ENCODE measurements at places on chromosomes 2 and 18.
A peak's percentile ranks its signal among the peaks of the same experiment; 100 is the strongest.

- no peak for DNase-seq
Observed at GRCh38 chr18:79849328-79850207, 51.8 kb downstream of the KCNG2 start.

GRCh38 chr18:36942264-36942663 lies 113.3 kb downstream of the KIAA1328 start:
- peak; percentile 11 for DNase-seq

GRCh38 chr2:218478544-218478943 lies 59.6 kb downstream of the VIL1 start:
- DNase-seq, result no peak

GRCh38 chr18:7619676-7620075 lies 52.6 kb downstream of the PTPRM start:
- DNase-seq, result no peak

DNA sequence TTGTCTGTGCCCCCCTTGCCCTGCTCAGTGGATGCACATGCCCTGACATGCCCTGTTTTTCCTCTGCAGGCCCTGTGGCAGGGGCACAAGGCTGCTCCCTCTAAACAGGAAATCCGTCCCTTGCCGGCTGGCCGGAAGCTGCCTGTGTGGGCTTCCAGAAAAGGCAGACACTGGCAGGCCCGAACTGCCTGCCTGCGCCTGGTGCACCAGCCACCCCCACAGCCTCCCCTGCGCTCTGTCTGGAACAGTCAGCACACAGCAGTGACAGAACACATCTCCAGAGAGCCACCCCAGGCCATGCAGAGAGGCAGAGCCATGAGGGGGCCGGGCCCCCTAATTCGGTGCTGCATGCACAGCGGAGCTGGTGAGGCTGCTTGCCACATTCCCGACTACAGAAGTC lies 33.5 kb downstream of the LOXHD1 start:
- DNase-seq, result peak; percentile 14

DNA sequence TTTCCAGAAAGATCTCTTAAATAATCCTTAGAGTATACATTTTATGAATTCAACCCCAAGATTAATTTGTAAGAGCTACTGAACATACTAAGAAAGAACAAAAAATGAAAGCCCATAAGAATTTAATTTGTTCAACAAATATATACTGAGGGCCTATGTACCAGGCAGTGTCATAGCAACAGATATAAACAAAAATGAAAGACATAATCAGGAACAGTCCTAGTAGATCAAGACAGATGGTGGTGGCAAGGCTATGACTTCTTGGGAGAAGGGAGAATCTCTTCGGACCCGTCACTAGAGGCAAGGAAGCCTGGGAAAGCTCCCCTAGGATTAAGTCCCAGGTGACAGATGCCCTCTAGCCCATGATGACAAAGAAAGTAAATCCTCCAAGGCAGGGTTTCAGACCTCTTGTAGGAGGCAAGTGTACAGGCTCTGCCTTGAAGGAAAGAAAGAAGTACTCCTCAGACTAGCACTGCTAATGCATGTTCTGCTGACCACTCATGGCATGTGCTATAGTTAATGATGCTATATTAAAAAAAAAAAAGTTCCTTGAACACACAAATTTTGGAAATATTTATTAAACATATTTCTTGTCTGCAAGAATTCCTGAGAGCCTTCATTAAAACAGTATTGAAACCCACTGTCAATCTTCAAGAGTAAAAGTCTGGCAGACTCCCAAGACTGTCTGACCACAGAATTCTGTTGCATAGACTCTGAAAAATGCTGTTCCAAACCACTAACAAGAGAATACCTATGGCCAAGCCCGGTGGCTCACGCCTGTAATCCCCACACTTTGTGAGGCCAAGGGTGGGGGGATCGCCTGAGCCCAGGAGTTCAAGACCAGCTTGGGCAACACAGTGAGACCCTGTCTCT lies 31.5 kb downstream of the NOL10 start:
- DNase-seq, result no peak

DNA sequence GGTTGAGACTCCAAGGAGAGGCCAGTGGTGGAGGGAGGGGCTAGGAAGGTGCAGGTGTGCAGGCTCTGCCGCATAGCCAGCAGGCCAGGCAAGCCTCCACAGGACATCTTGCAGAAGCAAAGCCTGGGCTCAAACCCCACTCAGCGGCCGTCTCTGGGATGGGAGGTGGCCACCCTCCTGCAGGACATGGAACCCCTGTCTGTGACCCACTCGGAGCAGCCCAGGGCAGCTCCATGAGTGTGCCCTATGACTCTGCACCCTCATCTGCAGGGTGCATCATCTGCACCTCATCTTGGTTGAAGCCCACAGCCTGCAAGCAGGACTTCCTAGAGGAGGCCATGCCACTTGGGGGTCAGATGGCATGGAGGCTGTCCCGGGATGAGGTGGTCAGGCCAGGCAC lies 46.3 kb downstream of the GPC1 start:
- no peak for DNase-seq

DNA sequence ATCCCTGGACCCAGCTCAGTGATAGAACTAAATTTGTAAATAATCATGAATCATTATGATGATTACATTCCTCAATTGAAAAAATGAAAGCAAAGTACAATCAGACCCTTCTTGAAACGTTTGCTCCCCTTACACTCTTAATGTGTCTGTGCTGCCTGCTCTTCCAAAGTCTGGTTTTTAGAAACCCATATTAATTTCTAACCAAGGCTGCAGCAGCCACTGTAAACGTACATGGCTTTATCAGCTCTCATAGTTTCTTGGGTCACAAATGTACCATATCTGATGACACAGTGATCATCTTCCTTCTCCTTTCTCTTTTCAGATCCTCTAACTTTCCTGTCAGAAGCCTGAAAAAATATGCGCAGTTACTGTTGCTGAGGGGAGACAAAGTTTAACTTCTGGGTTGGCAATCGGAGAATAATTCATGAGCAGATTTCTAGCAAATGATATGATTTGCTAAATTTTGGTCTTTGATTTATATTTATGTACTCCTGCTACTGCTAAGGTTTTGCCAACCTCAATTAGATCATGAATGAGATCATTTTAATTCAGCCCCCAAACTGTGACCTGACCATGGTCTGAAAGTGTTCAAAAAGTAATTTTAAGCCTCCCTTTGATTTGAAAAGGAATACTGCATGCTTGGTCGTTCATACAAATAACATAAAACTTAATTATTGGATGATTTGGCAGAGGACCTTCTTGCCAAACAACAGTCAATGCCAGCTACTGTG lies 12.3 kb downstream of the ZEB2 start:
- no peak for DNase-seq

DNA sequence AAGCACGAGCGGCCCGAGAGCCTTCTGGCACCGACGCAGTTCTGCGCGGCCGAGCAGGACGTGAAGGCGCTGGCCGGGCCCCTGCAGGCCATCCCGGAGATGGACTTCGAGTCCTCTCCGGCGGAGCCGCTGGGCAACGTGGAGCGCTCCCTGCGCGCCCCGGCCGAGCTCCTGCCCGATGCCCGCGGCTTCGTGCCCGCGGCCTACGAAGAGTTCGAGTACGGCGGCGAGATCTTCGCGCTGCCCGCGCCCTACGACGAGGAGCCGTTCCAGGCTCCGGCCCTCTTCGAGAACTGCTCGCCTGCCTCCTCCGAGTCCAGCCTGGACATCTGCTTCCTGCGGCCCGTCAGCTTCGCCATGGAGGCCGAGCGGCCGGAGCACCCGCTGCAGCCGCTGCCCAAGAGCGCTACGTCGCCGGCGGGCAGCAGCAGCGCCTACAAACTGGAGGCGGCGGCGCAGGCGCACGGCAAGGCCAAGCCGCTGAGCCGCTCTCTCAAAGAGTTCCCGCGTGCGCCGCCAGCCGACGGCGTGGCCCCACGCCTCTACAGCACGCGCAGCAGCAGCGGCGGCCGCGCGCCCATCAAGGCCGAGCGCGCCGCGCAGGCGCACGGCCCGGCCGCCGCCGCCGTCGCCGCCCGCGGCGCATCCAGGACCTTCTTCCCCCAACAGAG lies 70.4 kb downstream of the ARHGEF33 start:
- DNase-seq, result peak; percentile 61

DNA sequence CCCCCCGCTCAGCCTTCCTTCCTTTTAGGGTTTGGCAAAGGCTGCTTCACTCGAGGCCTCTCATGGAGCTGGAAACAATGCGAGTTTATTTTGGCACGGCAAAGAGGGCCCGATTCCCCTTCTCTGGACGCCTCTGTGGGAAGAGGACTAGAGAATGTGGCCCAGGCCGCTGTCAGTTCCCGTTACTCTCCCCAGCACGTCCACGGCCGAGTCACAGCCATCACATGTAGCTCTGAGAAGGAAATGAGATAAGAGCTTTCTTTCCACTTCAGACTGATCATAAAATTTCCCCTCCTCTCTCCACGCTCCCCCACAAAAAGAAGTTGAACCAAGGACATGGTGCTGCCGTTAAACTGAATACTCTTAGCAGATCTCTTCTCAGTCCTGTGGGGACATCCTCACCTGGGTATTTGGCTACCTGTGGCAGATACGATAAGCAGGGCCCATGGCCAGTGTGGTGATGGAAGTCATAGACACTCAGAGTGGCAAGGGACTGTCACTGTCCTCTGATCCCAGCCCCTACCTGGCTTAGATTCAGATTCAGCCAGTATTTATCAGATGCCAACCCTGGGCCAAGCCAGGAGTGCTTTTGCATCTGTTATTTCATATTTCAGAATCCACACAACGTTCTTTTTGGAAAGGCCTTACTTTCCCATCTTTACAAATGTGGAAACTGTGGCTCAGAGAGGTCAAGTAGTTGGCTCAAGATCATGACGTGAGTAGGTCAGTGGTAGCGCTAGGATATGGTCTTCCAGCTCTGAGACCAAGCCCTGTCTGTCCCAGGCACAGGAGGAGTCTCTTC lies 101.2 kb downstream of the MCFD2 start:
- DNase-seq, result no peak

- no peak for DNase-seq
Observed at GRCh38 chr2:73837847-73838585, 9.3 kb downstream of the STAMBP start.

DNA sequence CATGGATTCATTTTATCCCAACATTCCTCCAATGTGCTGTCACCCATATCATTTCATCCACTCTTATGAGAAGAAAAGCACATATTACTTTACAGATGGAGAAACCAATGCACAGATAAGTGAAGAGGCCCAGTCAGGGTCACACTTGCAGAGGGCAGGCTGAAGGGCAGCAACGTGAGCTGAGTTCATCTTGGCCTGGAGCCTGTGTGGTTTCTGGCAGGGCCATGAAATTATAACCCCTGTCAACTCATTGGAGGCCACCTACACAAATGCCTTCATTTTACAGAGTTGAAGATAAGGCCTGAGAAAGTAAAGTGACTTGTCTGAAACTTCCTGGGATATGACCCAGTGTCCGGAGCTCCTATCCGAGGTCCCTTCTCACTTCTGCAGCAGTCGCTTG lies 88.4 kb upstream of the NRP2 start:
- DNase-seq, result no peak

GRCh38 chr2:80889009-80889408 lies 584.5 kb upstream of the LRRTM1 start:
- no peak for DNase-seq

DNA sequence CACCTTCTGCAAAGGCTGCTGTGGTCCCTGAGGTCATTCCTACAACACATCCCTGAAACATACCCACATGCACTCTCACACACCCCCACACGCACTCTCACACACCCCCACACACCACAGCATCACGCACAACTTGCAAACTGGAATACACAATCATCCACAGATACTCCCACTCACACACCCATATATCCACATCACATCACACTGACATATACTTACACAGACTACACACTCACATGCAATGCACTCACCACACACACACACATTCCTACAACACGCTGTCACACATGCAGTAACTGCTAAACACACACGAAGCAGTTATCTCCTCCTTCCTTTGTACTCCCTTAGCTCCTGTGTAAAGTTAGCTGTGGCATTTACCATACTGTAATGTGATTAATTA lies 57.1 kb upstream of the PKDCC start:
- DNase-seq, result no peak

- DNase-seq, result no peak
Observed at GRCh38 chr18:57538614-57539013, 47.9 kb downstream of the FECH start.

- DNase-seq, result no peak
Observed at GRCh38 chr2:9818097-9818496, 25.2 kb upstream of the TAF1B start.

- DNase-seq, result no peak
Observed at GRCh38 chr18:10143596-10143995, 229.8 kb downstream of the VAPA start.

DNA sequence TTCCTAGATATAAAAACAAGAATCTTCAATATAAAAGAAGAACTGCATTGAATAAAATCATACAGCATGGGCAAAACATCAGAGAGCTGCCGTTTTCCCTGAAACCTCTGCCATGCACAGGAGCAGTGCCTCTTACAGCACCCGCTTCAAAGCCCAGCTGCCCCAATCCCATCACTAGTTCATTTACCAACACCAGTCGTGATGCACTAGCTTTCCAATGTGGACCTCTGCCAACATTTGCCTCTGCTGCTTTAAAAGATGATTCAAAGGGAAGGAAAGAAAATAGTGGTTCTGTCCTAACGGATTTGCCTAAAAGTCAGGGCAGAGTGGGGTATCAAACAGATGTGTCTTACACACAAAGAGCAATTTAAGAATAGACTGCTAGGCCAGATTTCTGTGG lies 43.4 kb upstream of the AP1S3 start:
- no peak for DNase-seq

All from CD4-positive, alpha-beta T cell treated with Interleukin-1 beta for 1 hour (primary cell).